ENCODE measurements at places on chromosomes 7 and 10.

DNA sequence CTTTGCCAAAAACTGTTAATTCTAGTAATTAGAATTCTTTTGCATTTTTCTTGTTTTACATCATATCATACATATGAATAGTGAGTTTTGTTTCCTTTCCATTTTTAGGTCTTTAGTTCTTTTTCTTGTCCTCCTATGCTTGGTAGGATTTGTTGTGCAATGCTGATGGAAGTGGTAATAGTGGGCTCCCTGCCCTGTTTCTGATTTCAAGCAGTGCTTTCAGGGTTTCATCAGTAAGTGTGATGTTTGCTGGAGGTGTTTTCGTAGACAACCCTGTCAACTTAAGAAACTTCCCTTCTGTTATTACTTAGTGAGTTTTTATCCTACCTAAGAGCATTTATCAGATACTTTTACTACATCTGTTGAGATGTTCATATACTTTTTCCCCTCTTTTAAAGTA is 50.5 kb downstream of the CSGALNACT2 start:
- DNase-seq = peak; percentile 67

DNA sequence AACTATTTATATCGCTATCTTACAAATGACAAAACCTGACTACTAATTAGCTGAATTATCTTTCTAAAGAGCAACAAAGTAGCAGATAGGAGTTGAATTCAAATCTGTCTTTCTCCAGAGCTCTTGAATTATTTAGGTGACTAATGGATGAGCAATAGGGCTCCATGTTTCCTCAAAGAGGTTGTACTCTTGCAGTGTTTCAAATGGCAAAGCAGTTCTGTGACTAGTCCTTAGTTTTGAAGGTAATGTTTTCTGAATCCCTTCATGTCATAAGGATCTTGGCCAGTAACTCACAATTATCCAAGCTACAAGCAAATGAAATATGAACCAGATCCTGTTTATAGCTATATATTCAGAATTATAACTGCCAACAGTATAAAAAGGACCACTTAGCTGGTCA is 999.7 kb downstream of the NRG3 start:
- DNase-seq = no peak

DNA sequence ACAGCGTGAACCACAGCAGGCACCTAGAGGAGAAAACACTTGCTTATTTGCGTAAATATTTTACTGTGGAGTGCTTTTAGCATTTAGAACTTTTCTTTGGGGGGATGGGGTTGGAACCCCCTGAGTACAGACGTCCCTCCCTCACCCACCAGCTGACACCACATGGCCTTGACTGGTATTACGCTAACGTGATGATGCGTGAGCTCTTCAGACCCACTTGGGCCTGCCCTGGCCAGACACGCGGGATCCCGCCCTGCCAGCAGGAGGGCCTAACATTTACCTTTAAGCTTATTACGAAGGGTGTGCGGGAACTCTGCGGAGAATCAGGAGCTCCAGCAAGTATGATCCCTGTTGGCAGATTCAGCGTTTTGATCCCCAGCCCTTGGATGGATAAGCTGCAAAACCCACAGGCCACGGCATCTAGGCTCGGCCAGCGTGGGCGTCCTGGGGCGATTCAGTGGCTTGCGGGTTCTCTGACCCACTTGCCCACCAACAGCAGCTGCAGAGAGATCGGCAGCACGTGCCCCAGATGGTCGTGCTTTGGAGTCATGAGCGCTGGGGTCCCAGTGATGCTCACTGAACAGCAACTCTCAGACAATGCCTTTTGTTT is 545.5 kb upstream of the FOXK1 start:
- DNase-seq = no peak

GRCh38 chr7:96100737-96101136 is 221.2 kb downstream of the SLC25A13 start:
- DNase-seq = no peak

DNA sequence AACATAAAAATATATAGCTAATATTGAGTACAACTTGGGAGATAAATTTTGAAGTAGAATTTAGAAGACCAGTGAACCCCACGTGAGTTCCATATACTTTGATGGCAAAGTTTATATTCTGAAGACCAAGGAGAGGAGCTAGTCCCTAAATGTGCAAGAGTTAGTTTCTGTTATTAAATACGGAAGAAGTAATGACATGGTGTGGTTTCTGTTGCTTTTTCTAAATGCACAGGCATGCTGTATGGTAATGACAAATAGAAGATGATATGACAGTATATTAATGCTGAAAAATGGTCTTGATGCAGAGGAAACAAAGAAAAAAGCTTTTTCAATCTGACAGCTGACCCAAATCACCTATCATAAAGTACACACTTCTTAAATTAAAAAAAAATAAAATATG is 101.8 kb downstream of the ST8SIA6 start:
- no peak for DNase-seq

- peak; percentile 31 for DNase-seq
These were observed 3.1 kb downstream of the CCDC126 start for GRCh38 chr7:23600236-23600635.

GRCh38 chr10:677038-677437 is 12.4 kb downstream of the DIP2C start:
- DNase-seq = no peak

GRCh38 chr7:154231732-154232131 is 179.5 kb downstream of the DPP6 start:
- DNase-seq = no peak

DNA sequence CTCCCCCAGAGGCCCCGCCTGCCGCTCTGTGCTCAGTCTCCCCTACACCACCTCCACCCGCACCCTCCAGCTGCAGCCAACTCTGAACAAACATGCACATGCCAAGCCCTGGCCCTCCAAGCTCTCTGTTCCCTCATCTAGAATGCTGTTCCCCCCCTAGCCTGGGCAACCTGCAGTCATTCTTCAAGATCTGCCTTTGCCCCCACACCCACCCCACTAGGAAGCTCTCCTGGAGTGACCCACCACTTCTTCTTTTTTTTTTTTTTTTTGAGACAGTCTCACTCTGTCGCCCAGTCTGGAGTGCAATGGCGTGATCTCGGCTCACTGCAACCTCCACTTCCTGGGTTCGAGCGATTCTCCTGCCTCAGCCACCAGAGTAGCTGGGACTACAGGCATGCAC is 13.7 kb downstream of the MYL10 start:
- no peak for DNase-seq

DNA sequence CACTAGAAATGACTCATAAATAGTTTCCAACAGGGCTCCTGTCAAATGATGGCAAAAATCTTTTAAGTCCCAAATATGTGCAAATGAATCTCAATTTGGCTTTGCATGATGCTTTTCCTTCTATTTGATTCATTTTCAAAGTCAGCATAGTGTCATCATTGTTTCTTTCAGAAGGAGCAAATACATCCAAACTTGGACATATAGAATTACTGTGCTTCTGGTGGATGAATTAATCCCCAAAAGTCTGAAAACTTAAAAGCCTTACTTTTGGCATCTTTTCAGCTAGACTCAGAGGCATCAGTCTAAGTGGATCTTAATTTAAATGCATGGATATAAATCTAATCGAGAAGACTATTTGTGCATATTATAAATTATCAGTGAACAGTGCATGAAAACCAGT is 578.1 kb upstream of the FZD8 start:
- DNase-seq = no peak

DNA sequence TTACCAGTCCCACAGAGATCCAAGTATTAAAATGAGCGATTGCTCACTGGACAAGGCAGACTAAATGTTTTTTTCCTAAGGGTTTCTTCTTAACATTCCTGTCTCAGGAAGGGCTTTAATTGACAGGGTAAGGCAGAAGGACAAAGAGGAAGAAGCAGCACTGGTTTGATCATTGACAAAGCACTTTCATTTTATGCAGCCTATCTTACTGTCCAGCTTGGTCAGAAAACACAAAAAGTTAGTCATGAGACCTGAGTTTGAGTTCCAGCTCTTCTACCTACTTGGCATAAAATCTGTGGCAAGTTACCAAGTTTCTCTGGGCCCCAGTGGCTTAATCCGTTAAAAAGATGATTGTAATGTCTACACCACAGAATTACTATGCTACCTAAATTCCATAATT is 458.5 kb downstream of the GFRA1 start:
- DNase-seq = no peak

GRCh38 chr7:46960970-46961369 is 620.9 kb downstream of the TNS3 start:
- no peak for DNase-seq

DNA sequence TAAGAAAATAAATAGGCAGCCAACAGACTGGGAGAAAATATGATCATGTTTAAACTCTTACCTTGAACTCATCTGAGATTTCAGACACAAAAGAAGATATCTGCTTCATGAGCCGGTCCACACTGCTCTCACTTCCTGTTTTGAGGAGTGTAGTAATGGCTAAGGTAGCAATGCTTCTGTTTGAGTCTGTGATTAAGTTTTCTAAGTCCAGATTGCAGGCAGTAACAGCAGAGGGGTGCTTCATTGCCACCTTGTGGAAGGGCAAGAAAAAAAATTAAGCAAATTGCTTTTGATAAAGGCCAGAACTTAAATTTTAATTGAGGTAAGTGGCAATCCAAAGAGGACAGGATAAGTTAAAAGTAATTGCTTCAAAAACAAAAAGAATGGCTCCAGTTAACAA is 69.1 kb downstream of the MEST start:
- peak; percentile 34 for DNase-seq

DNA sequence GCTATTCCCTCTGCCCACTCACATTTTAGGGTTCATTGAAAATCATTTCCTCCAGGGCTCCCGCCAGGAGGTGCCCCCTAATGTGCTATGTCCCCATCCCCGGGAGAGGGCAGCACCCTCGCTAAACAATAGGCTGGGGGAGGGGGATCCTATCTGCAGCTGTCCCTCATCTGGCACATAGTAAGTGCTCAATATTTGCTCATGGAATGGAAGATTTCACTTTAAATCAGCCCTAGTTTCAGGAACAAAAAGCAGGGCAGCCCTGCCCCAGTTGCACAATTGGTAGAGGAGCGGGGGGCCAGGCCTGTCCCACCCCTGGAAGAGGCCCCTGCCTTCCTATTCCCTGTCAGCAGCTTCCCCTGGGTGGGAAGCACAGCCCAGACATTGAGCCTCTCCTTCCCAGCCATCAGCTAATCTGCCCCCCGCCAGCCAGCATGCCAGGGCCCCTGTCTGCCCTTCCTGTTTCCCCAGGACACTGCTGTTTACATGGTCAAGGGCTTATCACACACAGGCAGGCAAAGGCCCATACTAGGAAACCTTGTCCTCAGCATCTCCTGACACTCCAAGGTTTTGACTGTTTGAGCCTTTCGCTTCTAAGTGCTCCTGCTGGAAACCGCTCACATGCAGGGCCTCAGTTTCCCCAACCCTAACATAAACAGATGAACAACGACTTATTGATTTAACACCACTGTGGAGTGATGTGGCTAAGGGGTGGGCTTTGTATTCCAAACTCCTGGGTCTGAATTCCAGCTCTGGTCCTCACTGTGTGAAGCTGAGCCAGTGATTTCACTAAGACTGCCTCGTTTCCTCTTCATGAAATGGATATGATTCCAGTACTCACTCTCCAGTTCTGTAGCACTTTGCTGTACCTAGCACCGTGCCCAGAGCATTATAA is 130.7 kb upstream of the ZMIZ1 start:
- no peak for DNase-seq

DNA sequence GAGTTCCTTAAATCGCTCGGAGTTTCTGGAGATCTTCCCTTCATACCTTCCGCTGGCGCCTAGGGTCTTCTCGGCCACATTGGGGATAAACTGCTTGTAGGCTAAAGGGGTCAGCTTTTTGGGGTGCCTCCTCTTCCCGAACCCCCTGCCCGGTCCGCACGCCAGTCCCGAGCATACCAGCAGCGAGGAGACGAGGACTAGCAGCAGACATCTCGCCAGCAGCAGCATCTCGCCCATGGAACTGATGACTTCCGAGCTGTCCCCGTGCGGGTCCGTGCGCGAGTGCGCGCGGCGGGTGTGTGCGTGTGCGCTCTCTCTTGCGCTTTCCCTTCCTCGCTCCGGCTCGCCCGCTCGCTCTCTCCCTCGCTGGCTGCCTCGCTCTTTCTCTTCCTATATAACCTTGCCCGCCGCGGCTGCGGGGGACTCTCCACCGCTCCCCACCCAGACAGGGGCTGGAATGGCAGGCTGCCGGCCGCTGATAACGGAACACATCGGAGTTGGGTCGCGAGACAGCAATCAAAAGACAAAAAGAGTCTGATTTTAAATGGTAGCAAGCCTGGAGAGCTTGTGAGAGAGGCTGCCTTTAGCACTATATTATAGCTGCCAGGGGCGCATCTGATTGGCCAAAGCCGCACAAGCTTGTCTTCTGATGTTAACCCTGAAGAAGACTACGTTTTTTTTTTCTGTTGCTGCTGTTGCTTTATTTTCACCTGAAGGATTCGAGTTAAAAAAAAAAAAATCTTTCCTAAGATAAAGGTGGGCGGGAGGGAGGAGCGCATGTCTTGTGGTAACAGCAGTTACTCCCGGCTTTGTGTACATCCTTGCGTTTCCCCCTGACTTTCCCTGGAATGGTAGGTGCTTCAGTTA is at the start of gene SHH:
SHH (minus strand) TSS at position 569 of the 867 bp plus-strand sequence; CDS start at position 228, 341 bp downstream.
- peak; percentile 34 for DNase-seq

GRCh38 chr10:102624094-102624493 is 20.2 kb upstream of the TRIM8 start:
- DNase-seq = no peak

DNA sequence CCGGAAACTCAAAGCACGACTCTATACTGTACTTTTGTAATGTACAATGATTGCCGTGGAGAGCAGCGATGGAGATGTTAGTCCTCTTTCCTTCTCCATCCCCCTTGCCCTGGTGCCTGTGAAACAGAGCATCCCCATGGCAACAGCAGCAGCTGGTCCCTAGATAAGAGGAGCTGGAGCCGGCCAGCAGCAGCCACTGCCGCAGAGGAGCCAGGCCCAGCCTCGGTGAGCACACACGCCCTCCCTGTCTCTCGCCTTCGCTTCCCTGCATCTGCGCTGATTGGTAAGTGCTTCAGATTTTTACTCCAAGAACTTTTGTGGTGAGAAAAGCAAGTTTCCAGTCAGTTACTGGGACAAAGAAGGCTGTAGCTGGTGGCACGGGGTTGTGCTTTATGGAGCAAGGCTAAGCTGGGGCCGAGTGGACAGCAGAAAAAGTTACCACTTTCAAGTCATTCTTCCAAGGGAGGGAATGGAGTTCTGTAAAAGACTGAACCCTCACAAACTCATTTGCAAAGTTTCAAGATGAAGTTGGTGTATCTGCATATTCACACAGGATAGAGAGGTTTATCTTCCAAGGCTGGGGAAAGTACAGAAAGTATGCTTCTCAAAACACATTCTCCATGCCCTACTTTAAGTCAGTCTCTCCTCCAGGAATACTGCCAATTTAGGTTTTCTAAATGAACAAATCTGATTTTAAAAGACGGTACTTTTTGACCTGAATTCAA is at the start of gene PPP1R17:
PPP1R17 (plus strand) TSS at position 192 of the 725 bp plus-strand sequence. CDS start 5,227 bp downstream, outside the sequence.
- DNase-seq = no peak

- DNase-seq = no peak
These were observed 511.4 kb downstream of the XPNPEP1 start for GRCh38 chr10:109411917-109412316.

- DNase-seq = no peak
These were observed 120.3 kb downstream of the VIPR2 start for GRCh38 chr7:159024280-159024951.

- no peak for DNase-seq
These were observed 2.0 kb downstream of the MTPN start for GRCh38 chr7:135975166-135975565.
